CD4-positive, alpha-beta T cell treated with Interleukin-6 at 100 ng/mL for 8 hours (primary cell): ENCODE measurements at places on chromosomes 12 and 14.

- no peak for DNase-seq
These were observed 143.8 kb downstream of the ACSS3 start for GRCh38 chr12:81221681-81222080.

DNA sequence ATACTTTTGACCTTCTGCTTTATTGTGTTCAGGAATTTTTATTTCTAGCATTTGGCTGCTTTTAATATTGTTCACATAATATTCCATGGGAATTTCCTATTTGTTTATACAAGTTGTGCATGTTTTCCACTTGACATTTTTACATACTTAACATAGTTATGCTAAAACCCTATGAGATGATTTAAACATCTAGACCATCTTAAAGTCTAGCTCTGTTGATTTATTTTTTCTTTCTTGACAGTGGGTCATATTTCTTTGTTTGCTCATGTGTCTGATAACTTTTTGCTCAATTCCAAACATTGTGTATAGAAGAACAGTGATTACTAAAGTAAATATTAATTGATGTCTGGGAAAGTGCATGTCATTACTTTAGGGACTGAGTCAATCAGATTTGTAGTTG, 202.1 kb upstream of the PDZRN4 start:
- DNase-seq, result no peak

DNA sequence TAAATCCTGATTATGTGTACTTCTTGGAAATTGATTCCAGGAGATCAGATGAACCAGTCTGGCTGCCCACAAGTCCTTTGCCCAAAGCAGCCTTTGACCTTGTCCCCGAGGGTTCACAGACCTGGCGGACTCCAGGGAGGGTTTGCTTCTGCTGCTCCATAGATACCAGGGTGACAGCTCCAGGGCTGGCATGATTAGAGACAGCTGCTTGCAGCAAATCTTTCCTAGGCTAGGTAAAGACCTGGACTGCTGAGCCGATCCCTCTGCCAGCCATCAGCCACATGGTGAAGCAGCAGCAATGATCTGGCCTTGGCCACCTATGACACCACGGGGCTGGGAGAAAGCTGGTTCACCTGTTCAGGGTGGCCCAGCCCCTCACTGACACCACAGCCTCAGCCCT, 10.1 kb upstream of the TBX5 start:
- DNase-seq, result no peak

DNA sequence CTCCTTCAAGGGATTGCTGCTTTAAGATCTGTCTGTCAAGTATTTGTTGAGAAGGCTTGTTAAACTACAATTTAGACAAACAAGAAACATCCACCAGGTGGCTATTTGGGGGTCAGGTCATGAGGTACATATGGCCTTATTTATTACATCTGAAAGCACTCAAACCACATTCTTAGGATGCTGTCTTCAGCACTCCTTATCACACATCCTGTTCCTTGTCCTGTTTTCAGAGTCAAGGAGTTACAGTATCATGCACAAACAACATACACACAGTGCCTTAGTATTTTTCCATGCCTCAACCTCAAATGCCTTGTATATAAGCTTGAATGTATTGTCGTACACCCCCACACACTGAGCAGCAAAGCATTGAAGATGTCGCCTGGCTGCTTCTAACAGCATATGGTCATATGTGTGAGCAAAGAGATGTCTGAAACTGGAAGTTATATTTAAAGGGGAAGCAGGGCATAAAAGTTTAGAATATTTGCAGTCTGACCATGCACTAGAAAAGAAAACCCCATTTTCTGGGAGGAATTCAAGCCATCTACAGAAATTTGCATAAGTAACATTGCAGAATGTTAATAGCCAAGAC, 83.8 kb downstream of the KCNMB4 start:
- DNase-seq, result no peak

DNA sequence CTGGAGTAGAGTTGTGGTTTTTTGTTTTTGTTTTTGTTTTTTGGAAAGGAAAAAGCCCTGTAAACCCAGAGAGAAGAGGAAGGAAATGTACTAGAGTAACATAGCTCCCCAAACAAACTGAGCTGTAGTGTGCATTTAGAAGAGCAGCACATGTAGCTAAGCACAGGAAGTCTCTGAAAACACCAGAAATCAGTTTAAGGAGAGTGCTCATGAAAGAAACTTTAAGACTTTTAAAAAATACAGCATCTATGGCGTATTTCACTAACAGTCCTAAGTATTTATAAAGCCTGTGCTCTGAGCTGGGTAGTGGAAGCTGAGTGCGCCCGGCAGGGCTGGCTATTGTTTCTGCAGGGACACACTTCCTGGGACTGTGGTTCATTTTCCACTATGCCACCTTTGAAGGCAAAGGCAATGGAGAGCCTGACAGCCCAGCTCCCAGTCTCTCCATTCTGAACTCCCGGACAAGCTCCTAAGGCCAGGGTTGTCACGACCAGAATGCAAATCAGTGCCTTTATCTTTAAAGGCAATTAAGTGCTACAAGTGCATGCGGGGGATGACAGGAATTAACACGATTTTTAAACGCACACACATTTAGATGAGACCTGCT, 45.4 kb downstream of the NIN start:
- DNase-seq, result peak; percentile 35

- DNase-seq, result no peak
These were observed 731.9 kb downstream of the NRXN3 start for GRCh38 chr14:78902010-78902623.

DNA sequence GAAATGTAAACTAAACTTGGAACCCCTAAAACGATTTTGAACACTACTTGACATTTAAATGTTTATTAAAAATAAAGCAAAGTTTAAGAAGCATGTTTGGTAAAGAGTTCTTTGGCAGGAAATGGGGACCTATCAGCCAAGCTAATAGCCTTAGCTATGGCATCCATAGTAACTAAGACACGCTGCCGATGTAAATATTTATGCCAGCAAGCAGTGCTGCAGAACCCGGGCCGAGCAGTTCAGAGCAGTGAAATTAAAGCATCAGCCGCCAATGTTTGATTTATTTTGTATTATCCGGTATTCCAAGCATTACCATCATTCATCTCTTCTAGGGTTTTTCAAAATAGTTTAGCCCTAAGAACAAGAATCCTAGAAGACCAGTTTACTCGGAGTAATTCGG, 61.6 kb downstream of the PPP2R5C start:
- DNase-seq, result peak; percentile 50

DNA sequence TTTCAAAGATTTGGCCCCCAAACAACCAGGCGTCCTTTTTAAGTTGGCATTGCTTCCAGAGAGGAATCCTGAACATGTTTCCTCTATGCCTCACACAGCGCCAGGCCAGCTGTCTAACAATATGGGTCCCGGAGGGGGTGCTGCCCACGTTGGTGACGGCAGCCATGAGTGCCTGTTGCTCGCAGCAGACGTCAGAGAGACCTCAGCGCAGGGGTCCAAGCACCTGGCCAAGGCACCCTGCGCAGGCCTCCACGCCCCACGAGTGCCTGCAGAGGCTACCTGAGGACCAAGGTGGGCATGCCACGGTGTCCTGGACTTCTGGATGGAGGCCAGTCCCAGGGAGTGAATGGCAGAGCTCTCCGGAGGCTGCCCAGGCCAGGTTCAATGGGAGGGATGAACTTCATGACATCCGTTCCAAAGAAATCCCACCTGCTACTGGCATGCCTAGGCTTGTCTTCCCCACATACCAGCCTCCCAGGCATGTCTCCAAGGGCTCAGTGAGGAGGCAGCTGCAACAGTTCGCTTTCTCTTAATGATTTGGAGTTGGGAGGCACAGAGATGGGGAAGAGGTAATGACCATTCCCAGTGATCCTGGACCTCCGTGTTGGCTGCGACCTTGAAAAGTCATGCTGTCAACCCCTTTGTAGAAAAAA, 11.6 kb upstream of the FOXN3 start:
- DNase-seq, result no peak

- no peak for DNase-seq
These were observed 194.4 kb upstream of the PPFIA2 start for GRCh38 chr12:81953541-81953940.

- DNase-seq, result no peak
These were observed 32.0 kb downstream of the ANAPC7 start for GRCh38 chr12:110371408-110372055.

DNA sequence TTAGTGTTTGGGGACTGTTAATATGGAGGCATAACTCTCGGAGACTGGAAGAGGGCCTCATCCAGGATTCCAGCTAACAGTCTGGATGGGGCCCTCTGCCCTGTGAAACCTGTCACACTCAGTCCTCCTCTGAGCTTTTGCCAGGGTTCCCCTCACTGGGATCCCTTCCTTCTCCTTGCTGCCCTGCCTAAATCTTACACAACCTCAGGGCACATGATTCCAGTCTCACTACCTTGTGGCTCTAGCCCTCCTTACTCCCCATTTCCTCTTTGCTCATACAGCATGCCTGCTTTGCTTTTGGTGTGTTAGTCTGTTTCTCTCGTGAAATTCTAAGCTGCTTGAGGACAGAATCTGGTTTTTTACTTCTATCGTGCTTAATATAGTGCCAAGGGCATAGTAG, 942 bp upstream of the GSG1 start:
- DNase-seq, result no peak

DNA sequence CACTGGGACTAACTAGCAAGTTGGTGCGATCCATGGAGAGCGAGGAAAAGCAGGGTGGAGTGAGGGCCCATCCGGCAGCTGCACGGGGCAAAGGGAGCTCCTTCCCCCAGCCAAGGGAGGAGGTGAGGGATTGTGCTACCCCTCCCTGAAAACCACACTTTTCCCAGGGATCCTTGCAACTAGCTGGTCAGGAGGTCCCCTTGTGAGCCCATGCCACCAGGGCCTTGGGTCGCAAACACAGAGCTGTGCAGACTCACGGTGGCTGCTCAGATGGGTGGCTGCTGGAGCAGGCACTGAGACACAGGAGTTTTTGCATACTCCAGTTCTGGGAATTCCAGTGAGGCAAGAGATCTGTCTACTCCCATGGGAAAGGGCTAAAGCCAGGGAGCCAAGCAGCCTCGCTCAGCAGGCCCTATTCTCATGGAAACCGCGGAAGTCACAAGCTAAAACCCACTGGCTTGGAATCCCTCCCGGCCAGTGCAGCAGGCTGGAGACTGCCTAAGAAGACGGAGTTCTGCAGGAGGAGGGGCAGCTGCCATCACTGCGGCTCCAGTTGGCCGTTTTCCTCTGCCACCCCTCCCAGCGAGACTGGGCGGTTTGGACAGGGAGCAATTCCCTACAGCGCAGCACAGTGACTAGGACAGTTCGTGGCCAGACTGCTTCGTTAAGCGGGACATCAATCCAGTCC, 10.9 kb upstream of the ZNF705A start:
- DNase-seq, result no peak

DNA sequence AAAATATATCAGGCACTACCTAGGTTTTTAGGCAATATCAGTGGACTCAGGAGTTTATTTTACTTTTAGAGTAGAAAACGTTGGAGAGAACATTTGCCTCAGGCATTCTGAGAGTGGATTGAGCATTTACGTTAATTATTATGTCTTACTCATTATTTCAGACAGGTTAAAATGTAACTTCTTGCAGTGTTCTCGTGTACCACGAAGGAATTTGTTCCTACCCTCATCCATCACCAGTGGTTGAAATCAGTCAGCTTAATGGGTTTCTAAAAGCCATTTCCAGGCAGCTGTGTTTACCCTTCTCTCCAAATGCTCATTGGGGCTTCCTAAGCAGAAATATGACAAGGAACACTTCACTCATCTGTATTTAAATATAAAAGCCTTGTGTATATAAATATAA, 9.1 kb upstream of the LDHB start:
- no peak for DNase-seq

- DNase-seq, result peak; percentile 58
These were observed at the start of gene SOAT2 for GRCh38 chr12:53102883-53103807. Gene SOAT2, plus strand, starts transcription at chr12:53103486. Its CDS starts 92 bp downstream, at chr12:53103578.
